ENCODE measurements at places on chromosomes 2 and 18.

DNA sequence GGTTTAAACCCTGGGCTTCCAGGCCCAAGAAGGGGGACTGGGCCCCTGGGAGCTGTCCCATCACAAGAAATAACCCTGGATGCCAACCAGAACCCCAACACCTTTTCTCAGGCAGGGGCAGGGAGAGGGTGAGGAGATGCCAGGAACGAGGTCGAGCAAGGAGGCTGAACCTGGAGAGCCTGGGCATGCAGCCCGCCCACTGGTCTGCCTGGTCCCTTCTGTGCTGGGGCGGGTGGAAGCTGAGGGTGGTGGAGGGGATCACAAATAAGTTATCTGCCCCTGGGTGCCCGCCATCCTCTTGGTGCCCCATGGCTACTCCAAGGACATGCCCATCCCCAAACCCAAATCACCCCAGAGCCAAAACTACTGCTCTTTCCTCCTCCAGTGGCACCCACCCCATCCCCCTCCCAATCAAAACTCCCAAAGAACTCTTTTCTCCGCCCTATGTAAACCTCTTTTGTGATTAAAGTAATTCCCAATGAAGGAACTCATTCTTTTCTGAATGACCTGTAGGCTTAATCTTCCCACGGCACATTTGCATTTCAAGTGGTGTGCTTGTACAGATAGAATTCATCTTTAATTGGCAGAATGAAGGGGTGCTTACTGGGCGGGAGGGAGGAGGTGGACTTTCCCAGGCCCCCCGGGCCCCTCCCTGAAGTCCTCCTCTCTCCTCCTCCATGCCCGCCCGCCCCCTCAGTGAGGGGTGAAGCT is 47.9 kb downstream of the EFR3B start:
- DNase-seq = no peak

DNA sequence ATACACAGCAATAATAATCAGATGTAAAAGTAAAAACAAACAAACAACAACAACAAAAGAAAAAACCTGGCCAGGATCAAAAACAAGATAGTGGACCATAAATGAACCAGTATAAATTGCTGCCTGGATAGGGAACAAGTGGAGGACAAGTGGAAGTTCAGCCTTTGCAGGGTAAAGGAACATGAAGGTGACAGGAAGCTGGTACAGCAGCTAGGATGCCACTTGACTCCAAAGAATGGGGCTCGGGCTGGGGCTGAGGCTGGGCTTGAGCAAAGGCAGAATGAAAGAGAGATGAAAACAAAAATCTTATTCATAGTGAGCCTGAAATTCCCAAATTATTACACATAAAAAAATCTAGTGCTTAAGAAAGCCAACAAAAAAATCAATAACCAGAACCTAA is 146.5 kb downstream of the CDH2 start:
- no peak for DNase-seq

DNA sequence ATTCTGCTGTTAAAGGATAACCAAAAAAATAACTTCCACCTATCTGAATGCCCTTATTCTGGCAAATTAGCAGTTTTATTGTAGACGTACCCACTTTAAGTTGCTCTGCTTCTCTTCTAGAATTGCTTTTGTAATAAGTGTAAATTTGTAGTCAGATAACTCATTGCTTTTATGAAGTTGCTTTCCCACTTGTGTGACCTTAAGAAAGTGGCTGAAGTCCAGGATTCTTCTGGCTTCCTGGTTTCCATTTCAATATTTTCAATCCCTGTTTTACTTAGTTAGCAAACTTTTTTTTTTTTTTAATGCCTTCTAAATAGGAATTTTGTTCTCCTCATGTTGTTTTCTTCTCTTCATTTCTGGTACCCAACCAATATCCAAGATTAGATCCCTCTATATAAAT is 59.8 kb downstream of the GLS start:
- no peak for DNase-seq

- no peak for DNase-seq
Measured at GRCh38 chr2:113291191-113291590, 12.5 kb upstream of the PAX8 start.

- no peak for DNase-seq
Measured at GRCh38 chr2:33812707-33813106, 213.6 kb upstream of the FAM98A start.

DNA sequence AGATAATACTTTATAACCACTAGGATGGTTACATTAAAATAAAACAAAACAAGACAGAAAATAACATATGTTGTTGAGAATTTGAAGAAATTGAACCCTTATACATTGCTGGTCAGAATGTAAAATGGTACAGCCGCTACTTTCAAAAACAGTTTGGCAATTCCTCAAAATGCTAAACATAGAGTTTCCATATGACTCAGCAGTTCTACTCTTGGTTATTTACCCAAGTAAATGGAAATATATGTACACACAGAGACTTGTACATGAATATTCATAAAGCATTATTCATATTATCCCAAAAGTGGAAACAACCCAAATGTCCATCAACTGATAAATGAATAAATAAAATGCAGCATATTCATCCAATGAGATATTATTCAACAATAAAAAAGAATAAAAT is 92.5 kb upstream of the LRATD1 start:
- DNase-seq = no peak

DNA sequence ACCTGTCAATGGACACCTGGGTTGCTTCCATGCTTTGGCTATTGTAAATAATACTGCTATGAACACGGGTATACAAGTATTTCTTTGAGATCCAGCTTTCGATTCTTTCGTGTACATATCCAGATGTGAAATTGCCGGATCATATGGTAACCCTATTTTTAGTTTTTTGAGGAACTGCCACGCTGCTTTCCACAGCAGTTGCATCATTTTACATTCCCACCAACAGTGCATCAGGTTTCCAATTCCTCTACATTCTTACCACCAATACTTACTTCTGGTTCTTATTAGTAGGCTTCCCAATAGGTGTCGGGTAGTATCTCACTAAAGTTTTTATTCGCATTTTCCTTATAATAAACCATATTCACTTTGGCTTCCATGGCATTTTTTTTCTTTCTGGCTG is 69.6 kb downstream of the PID1 start:
- no peak for DNase-seq
